ENCODE measurements at places on chromosomes 16 and 17.

GRCh38 chr17:20989481-20989880 lies 53.3 kb downstream of the USP22 start:
- no peak for DNase-seq

DNA sequence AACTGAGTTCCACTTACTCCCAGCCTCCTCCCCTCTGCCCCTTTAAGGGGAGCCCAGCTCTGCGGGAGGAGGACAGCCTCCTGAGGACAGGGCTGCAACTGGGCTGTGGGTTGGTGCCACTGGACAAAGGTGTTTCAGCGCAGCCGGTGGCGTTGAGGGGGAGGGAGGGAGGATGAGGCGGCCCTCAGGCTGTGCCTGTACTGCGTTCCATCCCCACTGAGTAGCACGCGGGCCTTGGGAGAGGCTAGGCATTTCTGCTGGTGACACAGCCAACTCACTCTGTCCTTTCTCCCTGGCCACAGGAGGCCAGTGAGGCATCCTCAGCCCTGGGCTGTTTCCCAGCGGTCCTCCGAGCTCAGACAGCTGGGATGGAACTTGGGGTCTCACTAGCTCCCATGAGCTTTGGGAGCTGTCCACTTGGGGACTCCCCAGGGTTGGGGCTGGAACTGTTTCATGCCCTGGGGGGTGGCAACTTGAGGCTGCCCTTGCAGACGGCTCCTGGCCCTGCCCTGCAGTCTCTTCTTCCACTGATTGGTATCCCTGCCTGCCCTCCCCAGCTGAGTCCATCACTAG lies 70.5 kb downstream of the MPRIP start:
- DNase-seq, result no peak

GRCh38 chr17:80526116-80526910 lies 18.3 kb upstream of the RPTOR start:
- no peak for DNase-seq

DNA sequence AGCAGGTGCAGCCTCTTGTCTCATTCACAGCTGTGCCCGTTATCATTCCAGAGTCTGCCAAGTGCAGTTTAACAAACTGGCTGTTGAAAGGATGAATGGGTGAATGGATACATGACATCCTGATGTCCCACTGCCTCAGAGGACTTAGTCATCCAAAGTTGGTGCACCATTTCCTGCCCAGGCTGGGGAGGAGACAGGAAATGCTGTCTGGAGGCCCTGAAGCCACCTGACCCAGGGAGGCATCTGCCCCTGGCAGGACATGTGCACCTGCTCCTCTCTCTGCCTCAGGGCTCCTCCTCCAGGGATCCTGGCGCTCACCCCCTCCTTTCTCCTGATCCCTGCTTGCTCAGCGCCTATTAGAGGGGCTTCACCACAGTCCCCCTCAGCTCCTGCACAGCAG lies 1.8 kb upstream of the CD300C start:
- no peak for DNase-seq

DNA sequence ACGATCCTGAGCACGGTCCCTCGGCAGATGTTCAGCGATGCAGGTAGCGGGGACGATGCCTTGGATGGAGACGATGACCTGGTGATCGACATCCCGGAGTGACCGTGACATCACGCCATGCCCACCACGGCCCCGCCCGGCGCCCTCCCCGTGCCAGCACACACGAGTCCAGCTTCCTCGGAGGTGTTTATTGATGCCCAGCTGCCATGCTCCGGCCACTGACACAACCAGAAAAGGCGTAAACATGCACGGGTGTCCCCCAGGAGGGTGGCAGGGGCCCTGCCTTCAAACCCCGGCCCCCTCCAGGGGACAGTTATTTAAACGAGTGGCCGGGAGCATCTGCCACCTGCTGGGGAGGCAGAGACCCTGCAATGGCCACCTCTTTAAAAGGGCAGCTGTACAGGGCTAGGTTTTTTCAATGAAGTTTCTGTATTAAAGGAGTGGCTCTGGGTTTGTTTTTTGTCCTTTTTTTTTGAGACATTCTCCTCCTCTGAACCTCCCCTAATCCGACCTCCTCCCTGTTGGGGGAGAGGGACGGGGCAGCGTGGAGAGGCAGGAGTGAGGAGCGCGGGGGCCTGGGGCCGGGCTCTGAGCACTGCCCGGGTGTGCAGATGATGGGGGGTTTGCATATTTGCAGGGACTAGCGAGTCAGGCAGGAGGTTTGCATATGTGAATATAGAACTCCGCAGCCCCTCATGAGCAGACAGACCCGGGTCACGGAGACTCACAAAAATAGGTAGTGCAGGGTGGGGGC lies 5.3 kb downstream of the DOC2A start:
- peak; percentile 84 for DNase-seq

DNA sequence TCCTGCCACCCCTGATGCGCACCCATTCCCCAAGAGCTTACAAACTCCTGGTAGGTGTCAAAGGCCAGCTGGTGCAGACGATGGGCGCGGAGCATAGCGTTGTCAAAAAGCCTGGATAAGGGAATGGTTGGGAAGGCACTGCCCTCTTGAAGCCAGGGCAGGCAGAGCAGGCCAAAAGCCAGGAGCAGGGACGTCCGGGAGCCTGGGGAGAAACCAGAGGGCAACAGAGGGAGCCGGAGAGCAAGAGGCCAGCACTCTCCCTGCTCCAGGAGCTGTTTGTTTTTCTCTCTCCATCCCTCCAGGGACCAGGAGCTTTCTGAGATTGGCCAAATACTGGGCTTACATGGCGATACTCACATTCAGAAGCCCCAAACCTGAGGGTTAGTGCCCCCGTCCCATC lies 334 bp downstream of the GH1 start:
- no peak for DNase-seq

DNA sequence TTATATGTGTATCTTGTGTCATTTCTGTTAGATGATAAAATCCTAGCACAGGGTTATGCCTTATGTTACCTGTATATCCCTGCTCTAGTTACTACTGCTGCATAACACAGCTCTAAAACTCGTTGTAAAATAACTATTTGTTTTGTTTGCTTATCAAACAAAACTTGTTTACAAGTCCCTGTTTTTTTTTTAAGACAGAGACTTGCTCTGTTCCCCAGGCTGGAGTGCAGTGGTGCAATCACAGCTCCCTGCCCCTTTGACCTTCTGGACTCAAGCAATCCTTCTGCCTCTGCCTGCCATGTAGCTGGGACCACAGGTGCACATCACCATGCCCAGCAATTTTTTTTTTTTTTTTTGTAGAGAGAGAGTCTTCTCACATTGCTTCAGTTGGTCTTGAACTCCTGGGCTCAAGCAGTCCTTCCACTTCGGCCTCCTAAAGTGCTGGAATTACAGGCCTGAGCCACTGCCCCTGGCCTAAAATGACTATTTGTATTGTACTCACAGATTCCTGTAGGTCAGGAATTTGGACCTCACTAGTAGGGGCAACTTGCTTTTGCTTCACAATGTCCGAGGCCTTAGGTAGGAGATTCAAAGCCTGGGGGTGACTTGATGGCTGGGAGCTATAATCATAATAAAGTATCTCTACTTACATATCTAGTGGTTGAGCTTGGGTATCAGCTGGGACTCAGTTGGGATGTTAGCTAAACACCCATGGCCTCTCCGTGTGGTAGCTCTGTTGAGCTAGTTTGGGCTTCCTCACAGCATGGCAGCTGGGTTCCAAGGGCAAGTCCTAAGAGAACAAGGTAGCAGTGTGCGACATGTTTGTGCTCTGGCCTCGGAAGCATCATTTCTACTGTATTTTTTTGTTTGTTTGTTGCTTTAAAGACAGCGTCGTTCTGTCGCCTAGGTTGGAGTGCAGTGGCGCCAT lies 12.6 kb downstream of the DUSP14 start:
- DNase-seq, result no peak

DNA sequence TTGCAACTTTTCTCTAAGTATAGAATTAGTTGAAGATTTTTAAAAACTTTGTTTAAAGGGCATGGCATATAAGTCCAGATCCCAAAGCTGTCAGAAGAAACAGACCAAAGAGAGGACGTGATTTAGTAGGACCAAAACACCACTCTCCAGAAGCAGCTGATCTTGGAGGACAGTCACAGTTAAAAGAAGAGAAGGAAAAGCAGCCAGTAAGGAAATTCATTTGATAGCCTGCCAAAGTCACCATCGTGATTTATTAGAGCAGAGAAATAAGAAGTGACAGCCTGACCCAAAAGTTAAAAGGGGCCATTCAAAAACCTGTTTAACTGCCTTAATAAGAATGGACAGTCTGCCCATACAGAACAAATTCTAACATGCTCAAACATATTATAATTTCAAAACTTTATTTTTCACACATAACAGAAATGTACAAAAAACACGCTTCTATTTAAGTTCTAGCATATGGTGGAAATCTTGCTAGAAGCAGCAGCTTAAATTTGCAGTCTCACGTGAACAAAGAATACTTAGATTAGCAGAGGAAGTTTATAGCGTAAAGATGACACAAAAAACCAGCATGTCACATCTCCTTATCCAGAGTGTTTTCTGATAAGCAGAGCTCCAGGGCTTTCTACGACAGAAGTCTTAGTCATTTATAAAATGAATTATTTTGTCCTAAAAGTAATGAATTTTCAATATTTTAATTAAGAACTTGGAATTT lies 37.2 kb downstream of the TXNDC11 start:
- no peak for DNase-seq

- DNase-seq, result no peak
These were observed 93.6 kb downstream of the ABCA8 start for GRCh38 chr17:68861602-68862001.

- no peak for DNase-seq
These were observed 3.1 kb downstream of the EVI2A start for GRCh38 chr17:31318298-31318801.

DNA sequence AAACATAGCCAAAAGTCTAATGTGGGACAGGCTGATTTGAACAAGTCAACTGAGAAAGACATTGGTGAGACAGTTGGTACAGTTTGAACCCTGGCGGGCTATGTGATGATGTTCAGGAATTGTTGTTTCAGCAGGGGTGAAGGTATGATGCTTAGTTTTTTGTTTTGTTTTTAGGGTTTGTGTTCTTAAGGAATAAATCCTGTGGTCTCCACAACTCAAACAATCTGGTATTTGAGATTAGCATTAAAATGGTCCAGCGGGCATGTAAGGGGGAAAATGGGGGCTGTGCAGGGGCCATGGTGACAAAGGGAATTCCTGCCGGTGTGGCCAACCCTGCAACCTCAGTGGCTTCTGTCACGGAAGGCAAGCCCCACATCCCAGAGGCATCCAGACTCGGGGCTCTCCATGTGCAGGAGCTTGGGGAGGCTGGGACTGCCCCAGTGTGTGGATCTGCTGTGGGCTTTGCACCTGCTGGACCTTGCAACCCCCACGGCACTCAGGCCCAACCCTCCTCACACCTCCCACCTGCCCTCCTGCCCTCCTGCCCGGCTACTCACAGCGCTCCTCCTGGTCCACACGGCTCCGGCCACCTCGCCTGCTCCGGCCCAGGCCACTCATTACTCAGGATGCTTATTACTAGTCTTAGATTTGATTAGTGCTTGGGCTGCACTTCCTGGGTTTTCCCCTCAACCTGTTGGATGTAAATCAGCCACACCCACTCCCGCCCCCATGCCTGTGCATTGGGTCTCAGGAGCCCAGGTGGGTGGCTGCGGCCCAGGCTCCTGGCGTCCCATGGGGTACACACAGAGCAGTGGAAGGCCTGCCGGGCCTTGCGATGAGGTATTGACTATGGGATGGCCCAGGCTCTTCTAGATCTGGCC lies at the start of gene TNFRSF13B:
TSS of gene TNFRSF13B (minus strand) at position 661 of the 881 bp plus-strand sequence. CDS start at position 618, 43 bp downstream.
- no peak for DNase-seq

DNA sequence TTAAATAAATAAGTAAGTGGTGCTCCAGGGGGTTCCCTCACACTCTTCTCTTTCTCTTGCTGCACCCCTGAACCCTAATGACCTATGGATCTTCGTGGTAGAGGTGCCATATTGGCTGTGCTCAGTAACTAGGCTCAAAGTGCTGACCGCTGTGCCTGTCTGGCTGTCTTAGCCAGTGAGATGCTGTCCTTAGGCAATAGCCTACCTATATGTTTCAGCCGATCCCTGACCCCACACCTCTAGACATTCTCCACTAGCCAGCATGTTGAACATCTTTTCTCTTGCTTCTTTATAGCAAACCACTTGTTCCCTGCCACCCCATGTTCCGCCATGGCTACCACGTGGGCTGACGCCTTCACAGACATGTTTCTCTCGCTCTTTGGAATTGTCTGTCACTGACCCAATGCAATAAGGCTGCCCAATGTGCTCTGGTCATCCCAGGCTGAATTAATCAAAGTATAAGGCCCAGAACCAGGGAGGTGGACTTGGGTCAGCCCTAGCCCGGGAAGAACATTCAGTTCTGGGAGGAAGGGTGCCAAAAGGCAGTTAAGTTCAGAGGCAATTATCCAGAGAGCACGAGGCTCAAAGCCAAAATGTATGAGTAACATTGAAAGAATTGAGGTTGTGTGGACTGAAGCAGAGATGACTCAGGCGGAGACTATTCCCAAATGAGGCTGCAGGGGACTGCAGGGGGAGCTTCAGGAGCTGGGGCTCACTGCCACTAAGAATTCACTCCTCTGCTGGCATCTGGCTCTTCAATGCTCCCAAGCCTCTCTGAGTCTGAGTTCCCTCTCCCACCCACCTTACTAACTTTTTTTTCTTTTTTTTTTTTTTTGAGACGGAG lies 28.7 kb upstream of the TNRC6A start:
- no peak for DNase-seq

GRCh38 chr17:80811181-80812105 lies 180.2 kb upstream of the CHMP6 start:
- no peak for DNase-seq

GRCh38 chr17:42153919-42154742 lies 658 bp downstream of the RAB5C start:
- no peak for DNase-seq

DNA sequence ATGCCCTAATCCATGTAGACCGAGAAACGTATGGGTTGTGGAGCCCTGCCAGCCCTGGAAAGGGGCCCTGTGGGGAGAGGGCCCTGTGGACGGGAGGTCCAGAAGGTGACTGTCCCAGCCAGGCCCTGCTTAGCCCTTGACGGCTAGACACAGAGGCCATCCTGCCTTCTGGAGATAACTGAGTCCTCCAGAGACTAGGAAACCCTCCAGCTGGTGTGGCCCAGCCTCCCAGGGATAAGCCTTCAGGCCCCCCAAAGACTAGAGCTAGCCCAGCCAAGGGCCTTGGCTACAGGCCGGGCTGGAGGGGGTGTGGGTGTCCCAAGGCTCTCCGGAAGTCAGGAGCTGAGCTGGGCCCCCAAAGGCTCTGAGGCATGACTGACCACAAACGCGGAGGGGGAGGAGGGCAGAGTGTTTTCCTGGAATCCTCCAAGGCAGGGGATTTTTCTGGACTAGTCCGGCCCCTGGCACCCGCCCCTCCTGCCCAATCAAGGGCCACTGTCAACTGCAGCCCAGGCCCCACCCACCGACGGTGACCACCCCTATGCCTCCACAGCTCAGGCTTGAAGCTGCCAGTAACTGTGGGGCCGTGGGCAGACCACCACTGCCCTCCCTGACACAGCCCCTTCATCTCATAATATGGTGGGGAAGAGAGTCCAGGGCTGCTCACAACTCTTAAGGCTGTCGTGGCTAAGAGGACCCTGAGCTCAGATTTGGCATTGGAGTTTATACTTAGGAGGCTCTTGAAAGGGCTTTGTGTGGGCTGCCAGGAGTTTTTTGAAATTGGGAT lies 885 bp upstream of the VASN start:
- DNase-seq, result no peak

DNA sequence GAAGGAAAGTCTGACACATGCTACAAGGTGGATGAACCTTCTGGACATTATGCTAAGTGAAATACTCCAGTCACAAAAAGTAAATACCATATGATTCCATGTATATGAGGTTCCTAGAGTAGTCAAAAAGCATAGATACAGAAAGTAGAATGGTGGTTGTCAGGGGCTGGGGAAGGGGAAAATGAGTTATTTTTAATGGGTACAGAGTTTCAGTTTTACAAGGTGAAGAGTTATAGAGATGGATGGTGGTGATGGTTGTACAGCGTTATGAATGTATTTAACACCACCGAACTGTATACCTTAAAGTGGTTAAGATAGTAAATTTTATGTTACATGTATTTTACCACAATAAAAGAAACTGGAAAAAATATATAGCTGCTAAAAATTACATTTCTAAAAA lies 17.9 kb downstream of the RAD51D start:
- no peak for DNase-seq

All from GM19239 (cell line).